OCI-LY7 (cell line): ENCODE measurements at places on chromosomes 5 and 9. TPM values are rescaled to one million over a fixed set of nuclear protein-coding genes. Genes with fewer than 3 reads are reported as not detected.

PCDHB8 gene
- total RNA-seq = not detected in 2 replicates

GRM6 gene
- not detected in 2 replicates for total RNA-seq

PCDHB14 gene
- not detected in 2 replicates for total RNA-seq

LCN2 gene
- not detected in 2 replicates for total RNA-seq

UBE2B gene
- total RNA-seq = 70.3 and 79.8 TPM in 2 replicates

COL27A1 gene
- not detected in 2 replicates for total RNA-seq

PTGES gene
- not detected in 2 replicates for total RNA-seq

FST gene
- 0.57 TPM in 1 of 2 replicates, not detected in the other for total RNA-seq

GCNT4 gene
- not detected in 2 replicates for total RNA-seq

PGM5 gene
- not detected in 2 replicates for total RNA-seq

CENPK gene
- 90.0 and 104 TPM in 2 replicates for total RNA-seq

RAB24 gene
- total RNA-seq = 31.3 and 36.1 TPM in 2 replicates

THBS4 gene
- 3.9 and 4.2 TPM in 2 replicates for total RNA-seq

PCDHB3 gene
- total RNA-seq = not detected in 2 replicates

SMIM33 gene
- total RNA-seq = not detected in 2 replicates

RPS23 gene
- 2,928 and 2,952 TPM in 2 replicates for total RNA-seq

ANXA6 gene
- 52.9 and 74.1 TPM in 2 replicates for total RNA-seq

TOR4A gene
- 19.7 and 22.3 TPM in 2 replicates for total RNA-seq

IZUMO3 gene
- total RNA-seq = not detected in 2 replicates

SARDH gene
- 39.4 and 42.8 TPM in 2 replicates for total RNA-seq

PKD2L2 gene
- total RNA-seq = not detected in 2 replicates

CAVIN4 gene
- total RNA-seq = 0.59 and 0.68 TPM in 2 replicates

F2RL2 gene
- total RNA-seq = not detected in 2 replicates

ACSL6 gene
- not detected in 2 replicates for total RNA-seq

SLC9A3 gene
- total RNA-seq = 2.0 and 2.7 TPM in 2 replicates

HAPLN1 gene
- total RNA-seq = not detected in 2 replicates

SLC34A3 gene
- not detected in 2 replicates for total RNA-seq

DRD1 gene
- not detected in 2 replicates for total RNA-seq

MSANTD3 gene
- 30.5 and 33.1 TPM in 2 replicates for total RNA-seq

TJP2 gene
- 18.0 and 24.5 TPM in 2 replicates for total RNA-seq

CMYA5 gene
- total RNA-seq = 0.13 and 0.21 TPM in 2 replicates

CTXN3 gene
- not detected in 2 replicates for total RNA-seq

BSPRY gene
- 0.82 and 0.98 TPM in 2 replicates for total RNA-seq

ECM2 gene
- not detected in 2 replicates for total RNA-seq

DAPK1 gene
- 2.8 and 3.5 TPM in 2 replicates for total RNA-seq

MYMK gene
- not detected in 2 replicates for total RNA-seq

LCP2 gene
- 2.6 and 3.1 TPM in 2 replicates for total RNA-seq

C9orf153 gene
- total RNA-seq = 0.27 and 0.31 TPM in 2 replicates

ATG10 gene
- 14.8 and 17.0 TPM in 2 replicates for total RNA-seq

PDLIM4 gene
- total RNA-seq = not detected in 2 replicates

HMMR gene
- 107 and 112 TPM in 2 replicates for total RNA-seq

DMRT2 gene
- 18.9 and 22.5 TPM in 2 replicates for total RNA-seq

FAM200C gene
- 3.7 and 5.1 TPM in 2 replicates for total RNA-seq
